Fibroblast of skin of right biceps (primary cell): ENCODE measurements at places on chromosomes 11 and 22.

DNA sequence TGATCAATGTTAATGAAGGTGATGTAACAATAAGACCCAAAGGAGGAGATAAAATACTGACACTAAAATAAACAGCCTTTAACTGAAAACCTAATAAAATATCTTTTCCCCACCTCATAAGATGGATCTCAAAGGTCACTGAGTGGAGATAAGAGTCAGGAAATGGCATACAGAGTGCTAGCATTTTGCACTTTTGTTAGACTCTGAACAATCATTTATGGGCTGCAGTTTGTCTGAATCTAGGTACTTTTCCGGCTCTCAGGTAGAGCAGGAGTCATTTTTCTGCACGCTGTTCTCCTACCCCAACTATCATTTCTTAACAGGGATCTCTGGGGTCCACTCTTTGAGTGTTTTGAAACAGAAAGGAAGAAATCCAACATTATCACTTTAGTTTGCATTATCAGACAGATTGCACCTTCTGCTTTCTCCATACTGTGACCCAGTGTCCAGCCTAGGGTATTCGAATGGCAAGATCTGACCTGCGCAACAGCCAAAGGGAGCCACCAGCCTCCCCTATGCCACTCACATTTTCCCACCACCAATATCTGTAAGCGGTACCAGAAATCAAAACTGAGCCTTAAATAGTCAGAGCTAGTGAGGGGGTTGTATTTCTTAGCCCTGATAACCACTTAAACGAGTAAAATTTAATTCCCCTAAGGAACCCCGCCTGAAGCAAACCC, 863 bp downstream of the SIAE start:
- no peak for DNase-seq

DNA sequence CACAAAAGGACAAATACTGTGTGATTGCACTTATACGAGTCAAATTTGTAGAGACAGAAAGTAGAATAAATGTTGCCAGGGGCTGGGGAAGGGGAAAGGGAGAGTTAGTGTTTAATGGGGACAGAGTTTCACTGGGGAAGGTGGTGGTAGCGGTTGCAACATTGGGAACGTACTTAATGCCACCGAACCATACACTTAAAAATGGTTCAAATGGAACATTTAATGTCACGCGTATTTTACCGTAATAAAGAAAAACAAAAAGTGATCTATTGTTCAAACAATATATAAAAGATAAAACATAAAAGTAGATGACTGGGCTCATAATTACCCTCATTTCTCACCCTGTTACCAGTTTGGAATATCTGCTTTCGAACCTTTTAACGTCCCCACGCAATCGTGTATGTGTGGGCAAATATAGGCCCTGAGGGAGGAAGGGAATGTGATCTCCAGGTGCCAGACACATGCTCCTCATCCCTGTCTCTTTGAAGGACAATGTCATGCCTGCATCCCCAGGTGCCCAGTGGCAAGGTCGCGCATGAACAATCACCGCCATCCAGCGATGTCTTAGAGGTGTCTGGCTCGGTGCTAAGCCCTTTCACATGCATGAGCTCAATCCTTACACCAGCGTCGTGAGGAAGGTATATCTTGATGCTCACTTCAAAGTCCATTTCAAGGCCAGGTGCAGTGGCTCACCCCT, 35.3 kb downstream of the LIF start:
- DNase-seq = no peak

GRCh38 chr22:33577862-33578411, 342.3 kb downstream of the LARGE1 start:
- DNase-seq = no peak

GRCh38 chr11:10294290-10294953, 403 bp upstream of the SBF2 start:
- peak; percentile 82 for DNase-seq

- no peak for DNase-seq
Observed at GRCh38 chr11:134118006-134118405, 49.1 kb downstream of the JAM3 start.
